ENCODE measurements at places on chromosomes 7 and 10.

DNA sequence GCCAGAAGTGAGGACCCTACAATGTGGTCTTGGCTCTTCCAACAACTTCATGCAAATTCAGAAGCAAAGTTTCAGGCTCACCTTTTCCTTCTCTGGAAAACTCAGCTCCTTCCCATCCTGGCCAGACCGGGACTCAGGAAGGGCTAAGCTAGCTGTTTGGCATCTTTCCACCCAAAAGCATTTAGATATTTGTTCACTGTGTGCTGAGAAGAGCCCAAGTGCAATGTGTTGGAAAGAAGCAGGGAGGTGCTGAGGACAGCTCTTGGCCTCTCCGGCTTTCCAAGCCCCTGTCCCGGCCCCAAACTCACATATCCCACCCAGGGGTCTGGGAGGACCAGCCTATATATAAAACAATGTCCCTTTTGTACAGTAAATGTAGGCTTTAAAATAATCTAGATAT lies 44.5 kb downstream of the MKI67 start:
- H3K36me3 ChIP-seq: peaks cover 54% of the 10 kb centered on the region
- H3K4me3 ChIP-seq: no peak overlapping the region
- H3K27ac ChIP-seq: no peak overlapping the region
- H3K4me1 ChIP-seq: peaks cover 5% of the 10 kb centered on the region
- DNase-seq: no peak
- H3K27me3 ChIP-seq: no peaks in the 10 kb centered on the region

DNA sequence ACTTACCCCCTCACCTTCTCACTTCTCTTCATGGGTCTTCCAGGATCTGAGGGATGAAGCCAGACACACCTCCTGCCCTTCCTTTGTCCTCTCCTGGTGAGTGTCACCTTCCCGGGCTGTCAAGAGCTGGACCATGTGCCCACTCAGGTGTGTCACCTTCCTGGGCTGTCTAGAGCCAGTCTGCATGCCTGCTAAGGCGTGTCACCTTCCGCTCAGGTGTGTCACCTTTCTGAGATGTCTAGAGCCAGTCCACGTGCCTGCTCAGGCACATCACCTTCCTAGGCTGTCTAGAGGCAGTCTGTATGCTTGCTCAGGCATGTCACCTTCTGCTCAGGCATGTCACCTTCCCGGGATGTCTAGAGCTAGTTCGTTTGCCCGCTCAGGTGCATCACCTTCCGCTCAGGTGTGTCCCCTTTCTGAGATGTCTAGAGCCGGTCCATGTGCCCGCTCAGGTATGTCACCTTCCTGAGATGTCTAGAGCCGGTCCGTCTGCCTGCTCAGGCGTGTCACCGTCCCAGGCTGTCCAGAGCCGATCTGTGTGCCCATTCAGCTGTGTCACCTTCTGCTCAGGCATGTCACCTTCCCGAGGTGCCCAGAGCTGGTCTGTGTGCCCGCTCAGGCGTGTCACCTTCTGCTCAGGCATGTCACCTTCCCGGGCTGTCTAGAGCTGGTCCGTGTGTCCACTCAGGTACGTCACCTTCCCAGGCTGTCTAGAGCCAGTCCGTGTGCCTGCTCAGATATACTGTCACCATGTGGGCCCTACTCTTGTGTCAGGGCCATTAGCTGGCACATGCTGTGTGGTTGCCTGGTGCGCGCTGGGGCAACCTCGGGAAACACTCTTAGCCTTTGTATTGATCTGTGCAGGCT lies 245.3 kb downstream of the EBF3 start:
- H3K36me3 ChIP-seq: no peaks in the 10 kb centered on the region
- no peak overlapping the region for H3K27ac ChIP-seq
- no peaks in the 10 kb centered on the region for H3K27me3 ChIP-seq
- no peaks in the 10 kb centered on the region for H3K4me1 ChIP-seq
- no peak for DNase-seq

DNA sequence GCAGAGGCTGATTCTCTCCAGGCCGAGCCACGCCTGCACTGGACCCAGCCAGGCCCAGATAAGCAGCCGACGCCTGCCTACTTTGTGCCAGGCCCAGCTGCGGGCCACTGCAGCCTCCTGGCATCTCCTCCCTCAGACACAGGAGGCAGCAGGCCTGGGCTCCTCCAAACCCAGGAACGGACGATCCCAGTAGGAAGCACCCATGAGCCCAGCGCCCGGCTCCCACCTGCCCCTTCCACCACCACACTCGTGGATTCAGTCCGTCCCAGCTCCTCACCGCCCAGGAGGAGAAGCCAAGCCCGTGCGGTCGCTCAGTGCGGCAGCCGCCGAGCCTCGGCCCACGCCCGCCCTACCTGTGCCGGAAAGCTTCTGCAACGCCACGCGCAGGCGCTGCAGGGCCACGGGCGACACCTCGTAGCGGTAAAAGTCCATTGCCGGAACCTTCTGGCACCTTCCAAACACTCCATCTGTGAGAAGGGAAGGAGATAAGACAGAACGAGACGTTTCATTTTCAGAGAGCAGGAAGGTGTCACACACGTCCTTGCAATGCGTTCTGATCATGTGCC lies 271.1 kb downstream of the PTPRN2 start:
- H3K27ac ChIP-seq: no peak overlapping the region
- no peak overlapping the region for H3K4me3 ChIP-seq
- peaks cover 22% of the 10 kb centered on the region for H3K27me3 ChIP-seq
- H3K36me3 ChIP-seq: no peaks in the 10 kb centered on the region
- H3K4me1 ChIP-seq: no peaks in the 10 kb centered on the region

GRCh38 chr7:42222891-42223290 lies 14.1 kb downstream of the GLI3 start:
- H3K4me3 ChIP-seq: no peak overlapping the region
- no peaks in the 10 kb centered on the region for H3K4me1 ChIP-seq
- H3K36me3 ChIP-seq: peaks cover 2% of the 10 kb centered on the region
- no peak overlapping the region for H3K27ac ChIP-seq

DNA sequence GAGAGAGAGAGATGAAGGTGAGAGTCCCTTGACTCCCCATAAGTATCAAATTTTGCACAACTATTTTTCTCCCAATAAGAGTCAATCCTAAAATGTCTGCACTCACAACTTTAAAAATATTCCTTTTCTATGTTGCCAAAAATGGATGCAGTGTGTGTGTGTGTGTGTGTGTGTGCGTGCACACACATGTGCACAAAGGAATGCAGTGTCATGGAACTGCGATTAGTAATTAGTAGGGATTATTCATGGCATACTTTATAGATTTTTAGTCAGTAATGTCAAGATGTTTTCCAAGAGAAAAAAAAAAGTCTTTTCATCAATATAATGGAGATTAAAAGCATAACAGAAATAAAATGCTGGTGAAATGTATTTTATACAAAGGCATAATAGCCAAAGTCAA lies 179.1 kb upstream of the LRRTM3 start:
- no peak overlapping the region for H3K27ac ChIP-seq
- H3K4me1 ChIP-seq: no peaks in the 10 kb centered on the region
- no peak for DNase-seq
- H3K27me3 ChIP-seq: no peaks in the 10 kb centered on the region
- no peak overlapping the region for H3K4me3 ChIP-seq

GRCh38 chr10:101221549-101221948 lies 7.7 kb downstream of the LBX1 start:
- peaks cover 100% of the 10 kb centered on the region for H3K27me3 ChIP-seq
- H3K36me3 ChIP-seq: peaks cover 10% of the 10 kb centered on the region
- H3K4me3 ChIP-seq: no peak overlapping the region
- no peak overlapping the region for H3K27ac ChIP-seq

DNA sequence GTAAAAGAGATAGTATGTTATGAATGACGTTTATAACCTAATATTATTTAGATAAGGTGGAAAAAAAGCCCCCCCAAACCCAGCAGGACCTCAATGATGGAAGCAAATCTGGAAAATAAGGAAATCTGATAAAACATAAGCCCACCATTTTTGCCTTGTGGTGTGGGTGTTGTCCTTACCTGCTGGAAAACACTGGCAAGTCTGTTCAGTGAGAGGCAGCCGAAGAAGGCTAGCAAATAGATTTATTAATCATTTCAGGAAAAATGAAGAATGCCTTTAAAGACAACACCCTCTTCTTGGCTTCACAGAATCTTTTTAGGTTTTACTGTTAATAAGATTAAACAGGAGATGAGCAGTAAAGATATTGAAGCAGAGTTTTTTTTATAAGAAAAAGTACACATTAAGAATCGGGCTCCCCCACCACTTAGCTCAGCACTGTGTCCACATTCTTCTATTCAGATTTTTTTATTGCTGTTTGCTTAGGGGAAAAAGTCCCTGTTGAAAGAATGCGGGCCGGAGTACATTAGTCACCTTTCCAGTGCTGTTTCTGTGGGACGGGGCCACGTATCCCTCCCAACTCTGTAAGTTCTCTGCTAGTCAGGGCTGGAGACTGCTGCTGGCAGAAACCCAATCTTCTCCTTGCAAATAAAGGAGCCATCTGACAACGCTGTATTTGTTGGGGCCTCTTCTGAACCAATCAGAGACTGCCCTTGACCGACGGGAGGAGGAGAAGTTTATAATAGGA lies 104.1 kb downstream of the EVX1 start:
- no peaks in the 10 kb centered on the region for H3K4me1 ChIP-seq
- no peak for DNase-seq
- H3K27ac ChIP-seq: no peak overlapping the region
- no peak overlapping the region for H3K4me3 ChIP-seq
- no peaks in the 10 kb centered on the region for H3K36me3 ChIP-seq

DNA sequence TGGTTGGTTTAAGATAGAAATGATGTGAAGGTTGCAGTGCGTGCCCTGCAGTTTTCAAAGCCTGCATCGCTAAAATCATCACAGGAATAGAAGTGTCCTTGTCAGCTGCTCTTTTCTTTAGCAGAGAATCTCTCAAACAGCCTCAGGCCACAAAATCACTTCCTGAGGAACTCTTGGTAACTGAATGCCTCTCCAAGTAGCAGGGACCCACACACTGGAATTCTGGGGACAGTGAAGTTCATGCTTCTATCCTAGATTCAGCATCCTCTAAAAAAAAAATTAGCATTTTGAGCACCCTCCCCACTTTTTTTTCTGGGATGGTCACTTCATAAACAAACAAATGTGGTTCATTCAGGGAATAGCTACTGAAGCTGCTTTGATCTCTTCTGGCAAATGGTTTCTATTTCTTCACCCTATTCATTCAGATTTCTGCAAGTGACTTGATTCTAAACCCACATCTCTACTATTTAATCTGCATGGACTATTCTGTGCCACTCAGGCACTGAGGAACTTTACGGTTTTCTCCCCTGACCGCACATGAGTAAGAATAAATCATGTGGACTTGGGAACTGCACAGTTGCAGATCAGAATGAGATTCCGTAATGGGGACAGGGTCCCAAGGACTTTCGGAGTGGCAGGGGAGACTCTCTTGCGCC lies 306.9 kb downstream of the FRMD4A start:
- H3K36me3 ChIP-seq: no peaks in the 10 kb centered on the region
- peaks cover 11% of the 10 kb centered on the region for H3K27me3 ChIP-seq
- H3K4me3 ChIP-seq: no peak overlapping the region
- no peak for DNase-seq
- H3K4me1 ChIP-seq: no peaks in the 10 kb centered on the region
